ENCODE measurements at places on chromosomes 16 and 17.
A peak's percentile ranks its signal among the peaks of the same experiment; 100 is the strongest.

DNA sequence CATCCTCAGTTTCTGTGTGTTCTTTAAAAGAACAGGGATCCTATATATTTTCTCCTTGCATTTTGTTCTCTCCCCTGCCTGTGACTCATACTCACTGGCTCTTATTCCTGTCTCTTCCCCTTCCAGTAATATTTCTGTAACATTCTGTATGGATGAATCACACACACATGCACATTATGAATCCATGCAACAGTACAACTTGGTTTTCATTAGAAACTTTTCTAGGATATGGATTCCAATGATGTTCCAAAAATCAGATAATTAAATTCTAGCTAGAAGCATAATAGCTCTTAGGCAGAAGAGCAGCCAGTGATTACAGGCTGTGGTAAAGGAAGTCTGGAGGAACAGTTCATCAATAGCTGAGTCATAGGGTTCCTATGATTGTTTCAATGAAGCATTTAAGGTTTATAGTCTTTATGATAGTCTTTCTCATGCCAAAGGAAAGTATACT, 119.6 kb upstream of the PMFBP1 start:
- DNase-seq: peak; percentile 98

DNA sequence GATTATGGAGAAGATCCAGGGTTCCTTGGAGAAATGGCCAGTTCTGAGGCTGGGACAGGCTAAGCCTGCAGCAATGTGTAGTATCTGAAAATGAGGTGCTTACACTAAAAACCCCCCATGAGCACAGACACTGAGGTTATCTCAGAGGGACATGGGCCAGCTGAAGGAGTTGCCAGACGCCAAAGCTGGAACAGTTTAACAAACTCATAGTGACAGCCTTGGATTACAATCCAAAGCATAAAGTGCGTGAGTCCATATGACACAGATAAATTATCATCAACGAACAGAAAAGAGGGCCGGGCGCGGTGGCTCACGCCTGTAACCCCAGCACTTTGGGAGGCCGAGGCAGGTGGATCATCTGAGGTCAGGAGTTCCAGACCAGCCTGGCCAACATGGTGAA, 11.2 kb upstream of the CAPN15 start:
- no peak for DNase-seq

- no peak for DNase-seq
Observed at GRCh38 chr16:85552980-85553435, 60.1 kb upstream of the GSE1 start.

DNA sequence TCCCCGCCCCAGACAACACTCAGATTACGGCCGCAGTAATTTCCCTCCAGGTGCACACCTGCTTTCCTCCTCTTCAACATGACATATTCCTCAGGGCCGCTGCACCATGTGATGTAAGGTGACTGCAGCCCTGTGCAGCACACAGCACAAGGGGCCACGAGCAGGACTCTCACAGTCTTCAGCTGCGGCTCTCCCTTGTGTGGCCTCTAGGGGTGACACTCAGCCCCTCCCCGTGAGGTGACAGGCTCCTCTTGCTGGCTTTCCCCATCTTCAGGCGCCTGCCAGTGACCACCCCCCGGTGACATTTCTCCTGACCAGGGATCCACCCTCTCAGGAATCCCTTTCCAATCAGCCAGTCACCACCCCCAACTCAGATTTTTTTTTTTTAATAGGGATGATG, 31.3 kb upstream of the ABCC3 start:
- DNase-seq: no peak

GRCh38 chr17:69117855-69118784, 23.6 kb downstream of the ABCA6 start:
- DNase-seq: no peak

DNA sequence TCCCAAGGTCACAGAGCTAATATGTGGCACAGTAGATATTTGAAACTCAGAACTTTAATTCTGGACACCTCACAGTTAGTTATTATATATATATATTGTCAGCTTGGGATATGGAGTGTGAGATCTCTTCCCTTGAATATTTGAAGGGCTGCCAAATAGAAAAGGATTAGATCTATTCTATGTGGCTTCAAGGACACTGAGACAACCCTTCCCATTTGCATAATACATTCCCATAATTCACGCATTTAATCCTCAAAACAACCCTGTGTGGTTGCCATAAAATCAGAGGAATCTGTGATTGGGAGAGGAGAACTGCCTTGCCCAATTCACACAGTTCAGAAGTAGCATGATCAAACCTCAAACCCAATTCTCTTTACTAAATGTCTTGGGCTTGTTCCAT, 365.8 kb upstream of the DYNLRB2 start:
- DNase-seq: peak; percentile 30

- DNase-seq: no peak
Observed at GRCh38 chr16:1993731-1994131, 4.0 kb downstream of the SYNGR3 start.

DNA sequence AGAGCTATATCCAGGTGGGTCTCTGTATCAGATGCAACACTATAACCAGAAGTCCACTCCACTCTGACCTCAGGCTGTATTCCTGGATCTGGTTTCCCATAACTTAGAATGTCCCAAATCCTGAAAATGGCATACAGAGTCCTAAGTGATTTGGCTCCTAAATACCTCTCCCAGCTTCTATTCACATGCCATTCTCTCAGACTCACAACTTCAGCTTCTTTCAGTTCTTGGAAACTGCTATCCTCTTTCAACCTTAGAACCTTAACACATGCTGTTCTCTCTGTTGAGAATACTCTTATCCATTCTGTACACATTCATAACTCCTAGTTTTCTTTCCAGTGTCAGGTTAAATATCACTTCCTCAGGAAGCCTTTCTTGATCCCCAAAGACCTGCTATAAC, 132.0 kb downstream of the BRIP1 start:
- DNase-seq: no peak

- no peak for DNase-seq
Observed at GRCh38 chr16:64449506-64449905, 672.4 kb downstream of the CDH11 start.

GRCh38 chr16:57374067-57374534, 1.8 kb downstream of the CX3CL1 start:
- DNase-seq: no peak

DNA sequence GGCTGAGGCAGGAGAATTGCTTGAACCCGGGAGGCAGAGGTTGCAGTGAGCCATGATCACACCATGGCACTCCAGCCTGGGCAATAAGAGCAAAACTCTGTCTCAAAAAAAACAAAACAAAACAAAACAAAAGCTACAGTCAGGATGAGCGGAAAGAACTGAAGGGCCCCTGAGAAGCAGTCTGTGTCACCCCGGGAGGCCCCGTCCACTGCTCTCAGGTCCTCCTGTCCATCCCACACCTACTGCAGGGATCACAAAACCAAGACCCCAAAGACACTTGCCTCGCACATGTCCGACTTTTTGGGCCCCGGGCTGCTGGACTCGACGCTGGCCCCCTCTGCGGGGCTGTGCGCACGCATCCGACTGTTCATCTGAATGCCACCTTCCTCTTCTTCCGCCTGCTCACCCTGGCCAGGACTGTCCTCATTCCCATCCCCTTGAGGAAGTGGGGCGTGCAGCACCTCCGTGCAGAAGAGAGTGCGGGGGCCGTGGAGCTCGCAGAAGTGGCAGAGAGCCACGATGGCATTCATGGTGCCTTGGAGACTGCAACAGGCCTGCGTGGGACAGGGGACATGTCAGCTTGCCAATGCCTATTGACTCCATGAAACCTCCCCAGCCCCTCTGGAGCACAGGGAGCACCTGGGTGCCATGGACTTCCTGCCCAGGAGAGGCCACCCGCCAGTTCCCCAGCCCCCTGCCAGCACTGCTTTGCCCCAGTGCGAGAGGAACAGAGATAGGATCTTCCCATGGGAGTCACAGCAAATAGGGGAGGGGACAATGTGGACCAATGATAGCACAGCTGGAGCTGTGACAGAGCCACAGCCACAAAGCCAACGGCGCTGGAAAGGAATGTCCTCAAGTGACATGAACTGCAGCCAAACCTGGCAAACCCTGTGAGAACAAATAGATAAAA, 9.1 kb downstream of the FLCN start:
- DNase-seq: no peak

DNA sequence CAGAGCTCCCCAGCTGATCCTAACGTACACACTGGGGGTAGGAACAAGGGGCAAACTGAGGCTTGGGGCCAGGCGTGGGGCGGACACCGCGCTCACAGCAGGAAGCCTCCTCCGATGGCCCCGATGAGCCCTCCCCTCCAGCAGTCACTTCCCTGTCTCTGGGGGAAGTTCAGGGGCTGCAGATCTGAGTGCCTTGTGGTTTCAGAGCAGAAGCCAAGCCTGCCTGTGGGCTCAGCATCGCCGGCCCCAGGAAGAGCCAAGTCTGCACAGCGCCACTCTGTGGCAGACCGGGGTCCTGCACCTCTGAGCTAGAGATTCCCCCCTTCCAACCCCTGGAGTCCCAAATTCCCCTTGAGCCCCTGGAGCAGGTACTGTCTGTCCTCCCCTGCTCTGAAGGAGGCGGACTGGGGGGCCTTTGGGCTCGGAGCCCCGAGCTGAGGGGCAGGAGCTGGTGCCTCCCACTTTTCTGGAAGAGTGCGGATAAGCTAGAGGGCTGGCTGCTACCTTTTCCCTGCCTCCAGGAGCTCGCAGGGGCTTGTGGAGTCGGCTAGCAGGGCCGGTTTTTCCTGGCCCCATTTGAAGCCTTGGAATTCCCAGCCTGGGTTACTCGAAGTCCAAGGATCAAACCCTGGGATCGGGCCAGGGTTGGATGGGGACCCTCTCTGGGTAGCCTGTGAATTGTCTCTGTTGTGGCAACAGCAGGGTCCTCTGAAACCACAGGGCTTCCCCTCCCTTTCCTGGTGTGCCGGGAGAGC, 2.9 kb downstream of the GSE1 start:
- no peak for DNase-seq

DNA sequence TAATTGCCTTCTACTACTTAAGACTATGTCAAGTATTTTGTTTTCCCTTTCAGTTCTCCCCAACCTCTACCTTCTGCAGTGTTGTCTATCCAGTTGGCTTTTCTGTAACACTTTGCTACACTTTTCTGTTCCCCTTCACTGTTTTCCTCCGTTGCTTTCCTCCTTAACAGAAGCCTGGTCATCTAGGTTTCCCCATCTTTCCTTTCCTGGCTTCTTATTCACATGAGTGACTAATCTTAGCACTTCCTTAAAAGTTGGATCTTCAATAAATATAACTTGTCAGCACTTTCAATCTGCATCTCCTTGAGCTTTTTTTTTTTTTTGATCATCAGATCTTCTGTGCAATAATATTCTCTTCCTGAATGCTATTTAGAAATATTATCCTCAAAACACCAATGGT, 2.8 kb upstream of the SLFN11 start:
- DNase-seq: no peak

GRCh38 chr17:75525806-75526554, 483 bp downstream of the LLGL2 start:
- DNase-seq: no peak

GRCh38 chr16:27867122-27868110, 196.1 kb downstream of the GSG1L start:
- DNase-seq: no peak

DNA sequence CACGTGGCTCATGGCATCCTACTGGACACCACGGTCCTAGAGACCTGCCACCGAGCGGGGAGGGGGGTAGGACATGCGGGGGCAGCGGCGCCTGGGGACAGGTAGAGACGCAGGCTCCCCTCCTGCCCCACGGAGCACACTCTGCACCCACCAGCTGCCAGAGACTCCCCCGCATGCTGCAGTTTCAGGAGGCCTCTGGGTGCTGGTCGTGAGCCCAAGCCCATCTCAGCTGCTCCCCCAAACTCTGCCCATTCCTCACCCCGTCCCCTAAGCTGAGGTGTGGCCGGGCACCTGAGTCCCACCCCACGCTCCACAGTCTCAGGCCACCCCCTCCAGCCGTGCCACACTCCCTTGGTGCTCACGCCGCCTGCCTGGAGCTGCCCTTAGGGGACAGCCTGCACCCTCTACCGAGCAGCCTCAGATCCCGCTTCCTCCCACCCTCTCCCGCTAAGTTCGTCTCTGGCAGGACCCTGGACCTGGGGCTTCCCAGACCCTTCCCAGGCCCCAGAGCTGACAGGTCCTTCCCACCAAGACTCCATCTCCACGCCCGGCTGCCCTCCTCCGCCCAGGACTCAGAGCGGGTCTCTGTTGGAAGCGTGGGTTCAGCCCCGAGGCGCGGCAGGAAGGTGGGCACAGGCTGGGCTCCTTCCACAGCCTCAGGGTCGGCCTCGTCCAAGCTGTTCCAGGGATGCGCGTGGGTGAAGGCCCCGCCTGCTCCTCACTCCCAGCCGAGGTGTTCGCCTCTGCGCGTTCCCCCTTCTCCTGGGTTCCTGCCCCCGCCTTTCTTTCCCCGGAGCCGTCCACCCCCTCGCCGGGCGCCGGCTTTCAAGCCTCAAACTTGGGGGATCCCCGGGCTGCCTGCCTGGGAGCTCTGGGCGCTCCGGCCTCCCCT, 1.3 kb downstream of the RAB40B start:
- DNase-seq: no peak

DNA sequence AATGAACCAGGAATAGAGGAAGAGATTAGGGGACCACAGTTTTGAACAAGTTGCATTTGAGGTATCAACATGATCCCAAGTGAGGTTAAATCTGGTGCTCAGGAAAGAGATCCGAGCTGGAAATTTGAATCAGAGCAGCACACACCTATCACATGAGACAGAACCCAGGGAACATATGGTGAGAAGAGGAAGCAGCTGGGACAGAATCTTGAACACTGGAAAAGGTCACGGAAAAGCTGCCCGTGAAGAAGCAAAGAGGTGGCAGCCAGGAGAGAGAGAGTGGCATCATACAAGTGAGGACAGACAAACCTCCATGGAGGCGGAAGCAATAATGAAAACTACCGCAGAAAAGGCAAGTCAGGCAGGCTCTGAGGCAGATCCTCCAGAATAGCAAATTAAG, 36.1 kb downstream of the USP31 start:
- no peak for DNase-seq
